ENCODE measurements at places on chromosomes 12 and 14.

DNA sequence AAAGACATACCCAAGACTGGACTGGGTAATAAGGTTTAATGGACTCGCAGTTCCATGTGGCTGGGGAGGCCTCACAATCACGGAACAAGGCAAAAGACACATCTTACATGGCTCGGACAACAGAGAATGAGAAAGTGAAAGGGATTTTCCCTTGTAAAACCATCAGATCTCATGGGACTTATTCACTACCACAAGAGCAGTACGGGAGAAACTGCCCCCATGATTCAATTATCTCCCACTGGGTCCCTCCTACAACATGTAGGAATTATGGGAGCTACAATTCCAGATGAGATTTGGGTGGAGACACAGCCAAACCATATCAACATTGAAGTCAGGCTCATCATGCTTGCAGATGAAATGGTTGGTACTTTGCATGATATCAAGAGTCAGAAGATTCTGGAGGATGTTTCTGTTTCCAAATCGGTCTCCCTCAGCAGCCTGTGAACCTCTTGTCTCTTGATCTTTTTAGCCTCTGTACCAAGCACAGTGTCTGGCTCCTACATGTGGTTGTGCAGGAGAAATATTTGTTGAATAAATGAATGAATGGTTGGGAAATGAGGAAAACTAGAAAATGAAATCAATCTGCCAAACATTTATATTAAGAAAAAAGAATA, 98.6 kb downstream of the VRK1 start:
- DNase-seq = no peak

DNA sequence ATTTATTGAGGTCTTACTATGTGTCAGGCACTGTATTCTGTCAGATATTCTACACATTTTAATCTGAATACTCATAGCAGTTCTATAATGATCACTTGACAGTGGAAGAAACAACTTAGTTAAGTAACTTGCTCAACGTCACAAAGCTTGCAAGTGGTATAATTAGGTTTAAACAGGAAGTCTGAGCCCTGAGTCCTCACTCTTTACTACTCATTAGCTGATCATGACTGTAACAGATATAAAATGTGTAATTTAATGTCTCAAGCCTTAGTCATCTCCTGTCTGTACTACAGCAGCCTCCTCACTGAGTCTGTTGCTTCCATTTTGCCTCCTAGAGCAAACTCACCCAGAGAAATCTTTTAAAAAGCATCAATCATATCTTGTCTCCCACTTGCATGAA, 38.9 kb downstream of the PPP4R4 start:
- no peak for DNase-seq

- DNase-seq = no peak
Observed at GRCh38 chr14:79278798-79279644, 932.3 kb downstream of the DIO2 start.

DNA sequence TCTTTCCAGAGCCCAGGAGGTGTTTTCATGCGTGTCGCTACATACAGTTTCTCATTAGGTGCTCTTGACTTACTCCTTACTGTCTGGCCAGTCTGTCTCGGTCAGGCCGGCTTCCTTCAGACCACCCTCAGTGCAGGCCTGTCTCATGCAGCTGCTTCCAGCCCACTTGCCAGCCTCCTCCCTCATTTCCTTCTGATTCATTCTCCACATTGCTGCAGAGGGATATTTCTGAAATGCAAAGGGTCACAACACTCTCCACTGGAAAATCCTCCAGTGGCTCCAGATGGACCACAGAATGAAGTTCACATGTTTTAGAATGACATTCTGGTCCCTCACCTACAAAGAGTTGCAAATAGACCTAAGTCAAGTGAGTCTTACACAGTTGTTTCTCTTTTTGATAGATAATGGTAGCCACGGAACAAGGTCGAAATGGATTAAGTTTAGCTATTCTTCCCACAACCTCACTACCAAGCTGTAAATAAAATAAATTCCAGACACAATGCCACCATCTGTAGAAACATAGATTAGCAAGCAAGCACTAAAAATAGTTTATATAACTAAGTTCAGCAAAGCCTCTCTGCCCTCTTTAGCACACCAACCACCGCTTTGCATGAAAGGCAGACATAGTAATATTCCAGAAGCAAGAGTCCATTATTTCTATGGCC, 146.9 kb downstream of the ESR2 start:
- DNase-seq = no peak

GRCh38 chr14:70972107-70972976, 65.1 kb downstream of the PCNX1 start:
- DNase-seq = peak; percentile 10

DNA sequence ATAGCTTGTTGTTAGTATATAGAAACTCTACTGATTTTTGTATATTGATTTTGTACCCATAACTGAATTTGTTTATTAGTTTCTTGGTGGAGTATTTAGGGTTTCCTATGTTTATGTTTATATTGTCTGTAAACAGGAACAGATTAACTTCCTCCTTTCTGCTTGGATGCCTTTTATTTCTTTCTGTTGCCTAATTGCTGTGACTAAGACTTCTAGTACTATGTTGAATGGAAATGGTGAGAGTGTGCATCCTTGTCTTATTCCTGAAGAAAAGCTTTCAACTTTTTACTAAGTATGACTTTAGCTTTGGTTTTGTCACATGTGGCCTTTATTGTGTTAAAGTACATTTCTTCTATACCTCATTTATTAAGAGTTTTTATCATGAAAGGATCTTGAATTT, 20.9 kb downstream of the FBXW8 start:
- DNase-seq = no peak

GRCh38 chr14:101121508-101122139, 218.1 kb upstream of the RTL1 start:
- no peak for DNase-seq

DNA sequence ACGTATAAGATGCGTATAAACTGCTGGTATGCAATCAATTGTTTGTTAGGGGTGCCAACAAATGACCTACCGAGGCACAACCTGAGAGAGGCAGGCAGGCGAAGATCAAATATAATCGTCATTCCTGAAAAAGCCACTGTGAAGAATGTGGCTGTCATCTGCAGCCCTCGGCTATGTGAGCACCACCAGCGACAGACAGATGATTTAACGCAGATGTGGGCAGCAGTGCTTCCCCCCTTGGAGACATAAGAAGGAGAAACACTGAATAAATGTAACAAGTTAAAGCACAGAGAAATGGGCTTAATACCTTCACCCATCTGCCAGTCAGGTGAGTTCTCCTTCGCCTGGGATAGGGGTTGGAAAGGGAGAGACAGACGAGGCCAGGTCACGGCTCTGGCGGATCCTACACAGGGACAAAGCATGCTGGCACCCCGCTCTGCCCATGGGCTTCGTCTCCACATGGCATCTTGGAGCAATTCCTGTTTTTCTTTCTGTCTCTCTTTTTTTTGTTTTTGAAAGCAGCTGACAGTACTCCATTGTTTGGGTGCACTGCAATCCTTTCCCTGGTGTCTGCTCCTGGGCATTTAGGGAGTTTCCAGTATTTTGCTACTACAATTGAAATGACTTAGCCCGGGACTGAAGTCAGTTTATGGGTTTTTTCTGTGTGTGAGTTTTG, 28.1 kb downstream of the TNFAIP2 start:
- DNase-seq = no peak

GRCh38 chr14:24339284-24340151, at the start of gene RIPK3:
TSS of gene RIPK3 (minus strand) at chr14:24339991. CDS start at chr14:24339826, 165 bp downstream.
- peak; percentile 71 for DNase-seq

DNA sequence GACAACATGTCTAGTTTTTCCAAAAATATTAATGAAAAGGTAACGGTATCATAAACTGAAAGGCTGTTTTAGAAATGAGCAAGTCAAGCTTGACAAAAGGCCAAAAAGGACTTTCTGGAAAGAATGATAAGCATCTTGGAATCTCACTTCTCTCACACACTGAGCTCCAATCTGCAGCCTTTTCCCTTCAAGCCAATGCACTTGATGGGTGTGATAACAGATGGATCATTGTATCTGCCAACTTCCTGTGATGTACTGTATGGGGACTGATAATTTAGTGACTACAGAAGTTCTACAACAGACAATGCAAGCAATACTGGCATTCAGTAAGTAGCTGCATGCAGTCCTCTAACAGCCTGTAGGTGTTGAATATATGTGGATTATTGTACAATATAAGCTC, 147.1 kb downstream of the MED13L start:
- no peak for DNase-seq

DNA sequence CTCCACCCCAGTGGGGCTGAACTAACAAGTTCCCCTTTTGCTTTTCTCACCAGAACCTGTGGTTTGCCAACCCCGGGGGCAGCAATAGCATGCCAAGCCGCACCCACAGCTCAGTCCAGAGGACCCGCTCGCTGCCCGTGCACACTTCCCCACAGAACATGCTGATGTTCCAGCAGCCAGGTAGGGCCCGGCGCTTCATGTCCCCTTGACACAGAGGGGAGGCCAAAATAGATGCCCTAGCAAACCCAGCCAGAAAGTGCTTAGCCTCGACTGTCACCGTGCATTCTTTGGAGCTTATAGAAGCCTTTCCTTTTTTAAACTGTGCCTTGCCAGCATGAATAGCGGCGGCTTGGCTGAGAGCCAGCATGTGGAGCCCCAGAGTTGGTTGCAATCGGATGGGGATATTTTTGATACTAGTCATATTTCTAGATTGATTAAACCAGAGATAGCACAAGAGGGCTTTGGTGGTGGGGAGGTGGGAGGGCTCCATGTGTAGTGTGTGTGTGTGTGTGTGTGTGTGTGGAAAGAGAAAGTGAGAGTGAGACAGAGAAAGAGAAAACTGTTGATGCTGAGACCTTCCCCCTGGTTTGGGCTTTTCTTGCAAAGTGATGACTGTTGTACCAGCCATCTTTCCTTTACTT, 126.1 kb downstream of the GCH1 start:
- DNase-seq = peak; percentile 34

DNA sequence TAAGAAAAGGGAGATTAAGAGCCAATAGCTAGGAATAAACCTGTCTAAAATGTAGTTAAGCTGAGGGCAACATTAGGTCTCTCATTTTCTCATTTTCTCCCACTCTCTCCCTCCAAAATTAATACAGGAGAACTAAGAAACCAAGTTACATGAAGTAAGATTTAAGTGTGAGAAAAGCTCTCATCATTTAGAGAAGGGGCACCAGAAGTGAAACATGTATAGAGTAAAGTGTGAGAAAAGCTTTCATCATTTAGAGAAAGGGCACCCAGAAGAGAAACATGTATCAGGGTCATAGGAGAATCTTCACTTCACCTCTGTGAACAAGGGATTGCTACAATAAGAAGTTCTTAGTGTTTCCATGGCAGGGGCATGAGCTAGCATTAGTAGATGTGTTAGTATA, 132.4 kb upstream of the CNTN1 start:
- DNase-seq = no peak

DNA sequence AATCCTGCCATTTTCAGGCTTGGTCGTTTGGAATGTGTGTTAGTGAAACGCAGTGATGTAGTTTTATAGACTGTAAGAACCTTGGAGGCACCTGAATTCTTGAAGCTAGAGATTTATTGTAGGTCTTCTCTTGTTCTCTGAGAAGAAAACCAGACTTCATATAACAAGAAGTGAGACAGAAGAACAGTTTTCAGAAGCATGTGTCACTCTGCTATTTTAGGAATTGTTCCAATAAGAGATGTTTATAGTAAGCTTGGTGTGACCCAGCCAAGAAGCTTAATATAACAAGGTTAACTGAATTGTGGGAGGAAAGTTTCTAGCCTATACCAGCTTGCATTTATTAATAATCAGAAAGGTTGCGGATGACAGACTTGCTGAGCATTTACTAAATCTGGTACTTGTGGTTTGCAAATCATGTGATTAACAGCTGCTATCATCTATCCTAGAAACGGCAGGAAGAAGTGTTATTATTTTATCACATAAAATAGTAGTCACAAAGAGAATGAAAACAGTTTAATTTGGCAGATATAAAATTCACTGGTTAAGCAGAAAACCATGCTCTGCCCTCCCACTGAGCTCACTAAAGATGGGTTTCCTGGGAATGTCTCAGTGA, 49.2 kb upstream of the BCAT1 start:
- DNase-seq = peak; percentile 14

- DNase-seq = no peak
Observed at GRCh38 chr14:68783408-68784225, 9.2 kb downstream of the ZFP36L1 start.

GRCh38 chr12:100331871-100332270, 25.0 kb upstream of the SLC17A8 start:
- DNase-seq = no peak

DNA sequence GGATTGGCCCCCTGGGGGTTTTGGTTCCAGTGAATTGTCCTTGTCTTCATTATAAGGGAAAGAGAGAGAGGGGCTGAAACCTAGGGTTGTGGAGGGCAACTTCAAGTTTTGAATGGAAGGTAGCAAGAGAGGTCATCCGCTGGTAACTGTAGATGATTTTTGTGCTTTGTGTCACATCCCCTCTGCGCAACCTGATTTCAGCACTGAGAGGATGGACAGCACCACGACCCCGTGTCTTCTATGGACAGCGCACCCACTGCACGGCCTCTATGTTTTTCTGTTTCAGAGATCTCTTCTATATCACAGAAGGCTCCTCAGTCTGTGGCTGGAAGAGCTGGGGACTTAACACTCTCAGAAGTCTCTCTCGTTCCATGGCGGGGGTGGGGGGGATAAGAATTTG, 127.0 kb upstream of the RPH3A start:
- no peak for DNase-seq

- no peak for DNase-seq
Observed at GRCh38 chr12:83985084-83985483, 927.5 kb downstream of the SLC6A15 start.

Data from GM12891 (cell line).